OCI-M1 (cell line): ENCODE measurements at places on chromosomes 12 and 14.

GRCh38 chr14:35504260-35504659 is 29.7 kb upstream of the INSM2 start:
- DNase-seq, result no peak

DNA sequence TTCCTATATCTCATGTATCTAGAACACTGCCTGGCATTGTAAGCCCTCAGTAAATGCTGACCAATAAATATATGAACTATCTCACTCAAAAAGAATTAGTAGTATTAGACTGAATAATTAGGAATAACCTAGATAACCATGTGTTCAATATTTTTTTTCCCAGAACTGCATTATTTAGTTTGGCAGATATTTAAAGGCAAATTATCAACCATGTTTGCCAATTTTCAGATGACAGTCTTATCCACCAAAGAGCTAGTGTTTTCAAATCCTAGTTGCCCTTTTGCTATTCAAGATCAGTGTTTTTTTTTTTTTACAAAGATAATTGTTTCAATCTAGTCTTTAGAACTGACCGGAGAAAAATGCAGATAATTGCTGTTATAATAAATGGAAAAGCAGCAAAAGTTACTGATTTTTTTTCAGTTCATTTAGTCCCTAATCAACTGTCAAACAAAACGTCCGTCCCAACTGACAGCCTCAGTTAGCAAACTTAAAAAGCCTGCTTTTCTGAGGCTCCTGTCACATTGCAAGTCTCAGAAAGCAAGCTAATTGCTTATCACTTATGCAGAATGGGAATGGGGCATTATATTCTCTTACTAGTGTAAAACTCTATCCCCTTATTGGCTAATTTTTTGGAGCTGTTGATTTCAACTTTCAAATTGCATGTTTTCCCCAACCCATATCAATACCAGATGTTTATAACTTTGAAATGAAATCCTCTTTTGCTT is 203.2 kb downstream of the PAWR start:
- no peak for DNase-seq

DNA sequence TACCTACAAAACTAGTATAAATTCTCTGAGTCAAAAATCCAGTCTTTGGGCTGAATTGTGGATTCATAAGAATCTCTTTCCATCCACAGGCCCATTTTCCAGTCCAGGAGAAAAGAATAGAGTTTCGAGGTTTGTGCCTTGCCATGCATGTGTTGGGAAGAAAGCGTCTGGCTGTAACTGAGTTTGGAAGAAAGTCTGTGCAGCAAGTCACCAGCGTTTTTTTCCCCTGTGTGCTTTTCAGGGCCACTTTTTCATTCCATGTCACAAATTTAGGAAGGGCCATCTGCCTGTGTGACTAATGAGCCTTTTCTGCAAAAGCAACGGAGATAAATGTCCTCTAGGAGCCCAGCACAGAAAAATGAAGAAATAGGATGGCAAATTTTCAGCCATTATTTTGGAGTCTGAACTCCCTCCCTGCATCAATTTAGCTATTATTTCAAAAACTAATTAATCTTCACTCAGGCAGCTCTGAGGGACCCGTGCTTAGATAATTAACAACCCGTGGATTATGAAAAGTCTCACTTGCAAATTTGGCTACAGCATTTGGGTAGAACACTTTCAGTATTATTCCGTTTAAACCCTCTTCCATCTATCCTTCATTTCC is 261.5 kb downstream of the SUDS3 start:
- no peak for DNase-seq

DNA sequence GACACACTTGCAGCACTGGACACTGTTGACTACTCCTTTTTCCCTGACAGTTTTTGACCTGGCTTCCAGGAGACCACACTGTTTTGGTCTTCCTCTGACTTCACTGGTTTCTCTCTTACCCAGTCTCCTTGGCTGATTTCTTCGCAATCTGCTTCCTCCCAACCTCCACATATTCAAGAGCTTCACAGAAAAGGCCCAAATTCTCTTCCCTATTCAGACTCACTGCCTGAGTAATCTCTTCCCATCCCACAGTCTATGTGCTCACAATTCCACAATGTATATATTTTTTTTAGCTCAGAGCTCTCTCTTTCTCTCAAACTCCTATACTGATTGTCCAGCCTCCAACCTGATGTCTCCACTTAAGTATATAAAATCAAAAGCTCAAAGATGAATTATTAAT is 115.4 kb downstream of the SINHCAF start:
- no peak for DNase-seq
